ENCODE measurements at places on chromosomes 7 and 10. TPM values are rescaled to one million over a fixed set of nuclear protein-coding genes. Genes with fewer than 3 reads are reported as not detected.

The ANKRD2 gene
- total RNA-seq: 0.55 TPM

The GATAD1 gene
- total RNA-seq: 61.0 TPM

The OPALIN gene
- not detected for total RNA-seq

The TYW1B gene
- 10.0 TPM for total RNA-seq

The SPDYE5 gene
- 0.22 TPM for total RNA-seq

The MIOS gene
- total RNA-seq: 125 TPM

The SSC4D gene
- total RNA-seq: 1.5 TPM

The ECD gene
- total RNA-seq: 42.8 TPM

The AKR1C3 gene
- 6.0 TPM for total RNA-seq

The COX19 gene
- total RNA-seq: 15.0 TPM

The PDE6C gene
- total RNA-seq: 4.2 TPM

The OR6B1 gene
- total RNA-seq: not detected

The OR2A7 gene
- 5.7 TPM for total RNA-seq

The KMT2C gene
- 179 TPM for total RNA-seq

The OGDHL gene
- total RNA-seq: 15.8 TPM

The SEMA3E gene
- 9.2 TPM for total RNA-seq

The SPDYE8 gene
- total RNA-seq: not detected

The ADAM8 gene
- total RNA-seq: 4.0 TPM

The GOLGA7B gene
- 2.2 TPM for total RNA-seq

The PKD2L1 gene
- 0.16 TPM for total RNA-seq

The FGFBP3 gene
- total RNA-seq: 15.3 TPM

The SPDYE2 gene
- total RNA-seq: 0.27 TPM
